ENCODE measurements at places on chromosomes 7 and 10. TPM values are rescaled to one million over a fixed set of nuclear protein-coding genes. Genes with fewer than 3 reads are reported as not detected.
A peak's percentile ranks its signal among the peaks of the same experiment; 100 is the strongest.

The FASTK gene
- total RNA-seq = 64.4 TPM

The TDRD1 gene
- total RNA-seq = 0.27 TPM

The C1GALT1 gene
- total RNA-seq = 9.7 TPM

The SLC26A3 gene
- total RNA-seq = not detected

The UMAD1 gene
- total RNA-seq = 9.4 TPM

The TAF5 gene
- total RNA-seq = 2.4 TPM

The PNLIPRP1 gene
- total RNA-seq = not detected

The GCK gene
- total RNA-seq = 0.27 TPM

The C7orf25 gene
- 2.7 TPM for total RNA-seq

GRCh38 chr7:30683816-30684215, 1.6 kb upstream of the CRHR2 start:
- no peak for DNase-seq

- DNase-seq = no peak
These were observed 43.5 kb downstream of the TLL2 start for GRCh38 chr10:96470116-96470743.

DNA sequence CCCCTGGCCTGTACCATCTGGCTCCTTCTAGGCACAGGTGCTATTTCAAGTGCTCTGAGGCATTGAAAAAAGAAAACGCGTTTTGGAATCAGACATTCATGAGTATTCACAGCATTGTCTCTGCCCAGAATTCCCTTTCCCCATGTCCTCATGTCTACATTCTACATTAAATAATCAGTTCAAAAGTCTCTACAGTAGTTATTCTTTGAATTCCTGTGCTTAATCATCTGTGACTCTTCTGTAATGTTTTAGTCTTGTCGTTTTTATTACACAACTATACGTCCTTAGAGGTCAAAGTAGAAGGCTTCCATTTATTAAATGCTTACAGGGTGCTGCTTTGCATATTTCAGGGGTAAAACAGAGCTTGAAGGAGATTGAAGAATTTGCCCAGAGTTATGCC, 95.7 kb downstream of the BICC1 start:
- DNase-seq = no peak

GRCh38 chr7:2710901-2711551, 23.0 kb downstream of the AMZ1 start:
- no peak for DNase-seq

- DNase-seq = peak; percentile 54
These were observed 2.1 kb downstream of the MXI1 start for GRCh38 chr10:110209454-110209925.

GRCh38 chr10:26112532-26112931, 104.0 kb upstream of the GAD2 start:
- DNase-seq = no peak

DNA sequence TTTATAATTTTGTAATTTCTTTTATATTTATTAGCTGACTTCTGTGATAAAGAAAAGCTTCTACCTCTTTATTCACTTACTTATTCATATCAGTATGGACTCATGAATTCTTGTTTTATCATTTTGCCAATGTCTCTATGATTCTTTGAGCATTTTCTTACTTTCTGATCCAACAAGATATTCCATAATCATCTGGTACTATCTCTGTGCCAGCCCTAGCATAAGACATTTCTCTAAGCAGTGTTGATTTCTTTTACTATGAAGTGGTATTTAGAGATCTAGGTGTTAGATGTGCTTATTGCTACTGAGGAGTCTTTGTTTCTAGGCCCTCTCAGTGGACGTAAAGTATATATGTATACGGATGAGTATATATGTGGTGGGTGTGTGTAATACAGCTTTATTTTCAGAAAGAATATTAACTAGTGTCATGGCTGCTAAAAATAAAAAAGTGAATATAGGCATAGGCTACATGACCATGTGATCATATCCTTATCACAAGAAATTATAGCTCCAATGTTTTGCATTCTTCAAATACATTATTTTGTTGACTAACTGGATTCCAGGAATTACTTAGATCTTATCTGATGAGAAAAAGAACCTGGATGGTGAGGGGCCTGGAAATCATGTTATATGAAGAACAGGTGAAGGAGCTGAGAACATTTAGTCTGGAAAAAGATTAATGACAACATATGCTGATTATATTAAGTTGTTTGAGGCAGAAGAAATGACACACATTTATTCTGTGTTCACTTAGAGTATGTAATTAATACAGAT, 13.1 kb downstream of the PHTF2 start:
- DNase-seq = no peak

- DNase-seq = no peak
These were observed 118.9 kb downstream of the CDK14 start for GRCh38 chr7:90715067-90715466.

DNA sequence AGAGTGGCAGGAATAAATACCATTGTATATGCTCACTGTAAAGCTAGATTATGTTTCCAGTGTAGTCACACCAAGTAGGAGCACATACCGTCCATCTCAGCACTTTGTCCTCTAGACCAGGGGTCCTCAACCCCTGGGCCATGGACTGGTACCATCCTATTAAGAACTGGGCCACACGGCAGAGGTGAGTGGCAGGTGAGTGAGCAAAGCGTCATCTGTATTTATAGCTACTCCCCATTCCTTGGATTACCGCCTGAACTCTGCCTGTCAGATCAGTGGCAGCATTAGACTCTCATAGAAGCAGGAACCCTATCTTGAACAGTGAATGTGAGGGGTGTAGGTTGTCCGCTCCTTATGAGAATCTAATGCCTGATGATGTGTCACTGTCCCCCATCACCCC, 735.3 kb downstream of the MAGI2 start:
- DNase-seq = no peak

DNA sequence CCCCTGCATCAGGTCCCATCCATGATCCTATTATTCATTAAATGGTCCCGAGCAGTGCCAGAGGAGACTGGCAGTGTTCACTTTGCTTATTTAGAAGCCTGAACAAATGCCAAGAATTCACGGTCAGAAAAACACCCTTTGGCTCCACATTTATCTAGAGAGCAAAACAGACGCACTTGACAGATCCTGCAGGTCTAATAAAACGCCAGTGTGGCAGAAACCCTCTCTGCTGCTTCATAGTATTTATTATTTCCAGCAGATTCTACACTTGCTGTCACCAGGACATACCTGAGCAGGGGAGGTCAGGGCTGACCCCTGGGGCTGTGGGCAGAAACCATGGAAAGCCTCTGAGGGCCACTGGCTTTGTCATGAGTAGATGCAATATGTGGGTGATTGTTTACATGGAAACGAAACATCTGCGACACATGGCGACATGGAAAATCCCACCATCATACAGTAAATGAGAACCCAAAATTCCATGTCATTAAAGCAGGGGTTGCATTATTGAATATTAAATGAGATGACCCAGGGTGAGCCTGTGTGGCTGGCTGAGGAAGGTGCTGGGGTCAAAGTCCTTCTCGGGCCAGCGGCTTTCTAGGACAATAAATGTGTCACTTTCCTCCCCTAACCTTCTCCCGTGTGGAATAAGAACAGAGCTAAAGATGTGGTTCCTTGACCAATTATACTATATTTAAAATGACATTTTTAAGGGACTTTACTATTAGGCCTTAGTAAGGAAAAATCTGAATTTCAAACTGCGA, 205.9 kb upstream of the SVIL start:
- DNase-seq = no peak

- DNase-seq = peak; percentile 25
These were observed 61.9 kb downstream of the MCU start for GRCh38 chr10:72753760-72754231.

- no peak for DNase-seq
These were observed at the start of gene GPR37 for GRCh38 chr7:124765401-124766352. Gene GPR37, minus strand, starts transcription at chr7:124765792. Its CDS starts 816 bp downstream, at chr7:124764976.

- peak; percentile 47 for DNase-seq
These were observed 121.6 kb upstream of the ZNF92 start for GRCh38 chr7:65251851-65252620.

- no peak for DNase-seq
These were observed 33.3 kb upstream of the PTPRN2 start for GRCh38 chr7:158620839-158621441.

DNA sequence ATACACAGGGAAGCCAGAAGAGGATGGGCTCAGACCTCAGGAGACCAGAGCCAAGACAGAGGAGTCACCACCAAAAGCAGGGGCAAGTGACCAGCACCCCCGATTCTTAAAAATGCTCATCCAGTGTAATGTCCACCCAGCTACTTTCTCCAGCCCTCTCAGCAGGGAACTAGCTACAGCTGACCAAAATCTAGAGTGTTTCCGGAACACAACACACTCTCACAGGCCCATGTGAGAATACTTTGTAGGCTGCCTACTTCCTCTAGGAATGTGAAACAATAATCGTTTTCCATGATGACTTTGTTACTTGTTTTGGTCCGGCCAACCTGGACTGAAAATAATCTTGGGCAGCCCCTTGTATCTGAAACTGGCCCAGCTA, 14.5 kb downstream of the PSAP start:
- DNase-seq = no peak

DNA sequence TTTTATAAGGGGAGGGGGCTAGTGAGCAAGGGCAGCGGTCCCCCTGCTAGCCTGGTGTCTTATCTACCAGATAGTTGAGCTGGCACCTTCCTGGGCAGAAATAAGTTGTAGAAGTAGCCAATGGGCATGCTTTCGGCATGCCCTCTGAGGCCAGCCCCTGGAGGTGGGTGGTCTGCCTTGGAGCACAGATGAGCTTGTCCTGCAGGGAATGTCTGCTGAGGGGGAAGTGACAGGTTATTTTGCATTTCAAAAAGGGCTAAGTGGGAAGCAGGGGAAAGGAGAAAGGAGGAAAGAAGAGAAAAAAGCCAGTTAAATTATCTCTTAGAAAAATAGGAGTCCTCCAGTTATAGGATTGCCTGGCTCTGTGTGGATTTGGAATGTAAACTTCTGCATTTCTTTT, 88.9 kb downstream of the GPR26 start:
- no peak for DNase-seq

DNA sequence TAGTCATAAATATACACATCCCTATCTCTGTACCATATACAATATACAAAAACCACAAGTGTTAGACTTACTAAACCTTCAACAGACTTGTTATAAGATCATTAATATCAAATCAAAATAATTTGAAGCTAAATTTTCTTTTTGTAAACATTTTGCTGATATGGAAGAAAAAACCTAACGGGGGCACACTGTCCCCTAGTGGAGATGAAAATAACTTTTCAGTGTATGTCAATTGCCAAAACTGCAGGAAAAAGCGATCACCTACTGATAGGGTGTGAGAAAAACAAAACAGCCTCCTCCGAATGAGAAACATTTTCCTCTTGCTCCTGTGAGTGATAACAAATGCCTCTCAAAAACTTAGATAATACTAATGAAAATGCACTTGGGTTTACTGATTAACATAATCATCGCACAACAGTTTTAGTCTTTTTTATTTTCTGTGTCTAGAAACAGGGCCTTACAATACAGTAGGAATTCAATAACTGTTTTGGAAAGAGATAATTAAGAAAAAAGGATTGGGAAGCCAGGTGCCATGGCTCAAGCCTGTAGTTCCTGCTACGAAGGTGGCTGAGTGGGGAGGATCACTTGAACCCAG, 322.7 kb downstream of the CRPPA start:
- DNase-seq = peak; percentile 26

DNA sequence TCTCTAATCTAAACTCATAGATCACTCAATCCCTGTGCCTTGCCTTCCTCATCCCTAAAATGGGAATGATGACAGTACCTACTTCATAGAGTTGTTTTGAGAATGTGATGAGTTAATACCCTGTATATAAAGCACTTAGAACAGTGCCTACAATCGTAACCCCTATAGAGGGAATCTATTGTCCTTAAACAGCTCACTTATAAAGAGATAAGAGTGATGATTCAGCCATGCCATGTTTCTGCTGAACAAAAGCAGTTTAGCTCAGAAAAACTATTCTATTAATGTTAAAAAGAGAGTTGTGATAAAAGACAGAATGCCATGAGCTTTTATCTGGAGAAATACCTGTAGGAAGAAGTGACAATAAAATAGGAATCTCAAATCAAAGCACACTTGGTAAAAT, 63.6 kb downstream of the CUBN start:
- no peak for DNase-seq

DNA sequence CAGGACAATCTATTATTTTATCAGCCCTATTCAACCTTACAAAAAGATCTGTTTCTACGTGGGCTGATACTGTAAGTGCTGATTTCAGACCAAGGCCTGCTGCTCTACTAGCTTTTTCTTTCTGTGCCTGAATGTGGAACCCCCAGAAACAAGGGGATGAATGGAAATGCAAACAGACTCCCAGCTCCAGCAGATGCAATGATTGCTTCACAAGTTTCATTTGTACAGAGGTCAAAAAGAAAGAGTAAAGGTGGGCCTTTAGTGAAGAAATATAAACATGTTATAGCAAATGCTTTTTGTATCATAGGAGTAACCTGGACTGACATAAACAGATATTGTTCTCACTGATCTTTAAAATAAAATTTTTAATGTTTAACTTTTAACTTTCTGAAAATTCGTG, 130.2 kb upstream of the SLC25A13 start:
- no peak for DNase-seq

DNA sequence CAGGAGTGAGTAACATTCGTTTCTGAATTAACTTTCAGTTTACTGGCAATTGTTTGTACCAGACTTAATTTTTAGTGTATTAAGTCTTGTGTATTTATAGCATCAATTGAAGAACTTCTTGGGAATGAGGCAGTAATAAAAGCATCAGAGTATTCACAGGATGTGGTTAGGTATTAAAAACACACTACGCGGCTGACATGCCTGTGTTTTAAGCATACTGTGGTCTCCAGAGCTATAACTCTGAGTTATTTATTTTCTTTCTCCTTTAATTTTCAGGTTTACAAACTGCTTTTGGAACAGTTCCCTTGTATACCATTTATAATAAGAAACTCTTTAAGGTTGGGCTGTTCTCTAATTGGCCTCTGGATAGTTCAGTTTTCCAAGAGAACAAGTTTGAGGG, 626.1 kb upstream of the NRG3 start:
- no peak for DNase-seq

GRCh38 chr7:118839515-118839914, 615.0 kb downstream of the ANKRD7 start:
- no peak for DNase-seq

DNA sequence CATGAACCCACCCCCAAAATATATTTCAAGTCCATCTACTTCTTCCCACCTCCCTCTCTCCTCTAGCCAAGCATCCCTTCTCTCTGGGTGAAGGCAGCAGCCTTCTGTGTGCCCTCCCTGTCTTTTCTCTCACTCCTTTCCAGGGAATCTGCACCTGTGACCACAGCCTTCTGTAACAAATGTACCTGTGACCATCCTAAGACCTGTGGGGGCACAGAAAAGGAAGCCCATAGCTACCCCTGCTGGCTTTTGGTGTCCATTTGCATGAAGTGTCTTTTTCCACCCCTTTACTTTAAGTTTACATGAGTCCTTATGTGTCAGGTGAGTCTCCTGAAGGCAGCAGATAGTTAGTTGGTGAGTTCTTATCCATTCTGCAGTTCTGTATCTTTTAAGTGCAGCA, 2.0 kb upstream of the TBXAS1 start:
- DNase-seq = peak; percentile 18

GRCh38 chr7:123624527-123625183, 23.0 kb downstream of the ASB15 start:
- no peak for DNase-seq

- DNase-seq = peak; percentile 33
These were observed 520 bp downstream of the ELAPOR2 start for GRCh38 chr7:87058744-87059524.

- no peak for DNase-seq
These were observed 45.0 kb downstream of the ZFAND4 start for GRCh38 chr10:45627412-45628048.

GRCh38 chr10:58994226-58995057, 182.0 kb upstream of the PHYHIPL start:
- DNase-seq = no peak

GRCh38 chr10:106078895-106079576, 1085.5 kb downstream of the SORCS1 start:
- DNase-seq = no peak

- no peak for DNase-seq
These were observed 65.0 kb upstream of the TES start for GRCh38 chr7:116145245-116145852.

Data from hematopoietic multipotent progenitor cell (in vitro differentiated cells).